ENCODE measurements at places on chromosomes 16 and 17. TPM values are rescaled to one million over a fixed set of nuclear protein-coding genes. Genes with fewer than 3 reads are reported as not detected.

GRCh38 chr17:12047681-12048376, 27.2 kb downstream of the MAP2K4 start:
- H3K36me3 ChIP-seq = no peaks in the 10 kb centered on the region
- no peaks in the 10 kb centered on the region for H3K27me3 ChIP-seq
- H3K27ac ChIP-seq = no peak overlapping the region
- H3K4me3 ChIP-seq = no peak overlapping the region

- H3K27ac ChIP-seq = no peak overlapping the region
- peaks cover 13% of the 10 kb centered on the region for H3K4me1 ChIP-seq
- no peak overlapping the region for H3K4me3 ChIP-seq
- no peak for DNase-seq
- H3K36me3 ChIP-seq = no peaks in the 10 kb centered on the region
These were observed 63.4 kb upstream of the RBL2 start for GRCh38 chr16:53370827-53371226.

DNA sequence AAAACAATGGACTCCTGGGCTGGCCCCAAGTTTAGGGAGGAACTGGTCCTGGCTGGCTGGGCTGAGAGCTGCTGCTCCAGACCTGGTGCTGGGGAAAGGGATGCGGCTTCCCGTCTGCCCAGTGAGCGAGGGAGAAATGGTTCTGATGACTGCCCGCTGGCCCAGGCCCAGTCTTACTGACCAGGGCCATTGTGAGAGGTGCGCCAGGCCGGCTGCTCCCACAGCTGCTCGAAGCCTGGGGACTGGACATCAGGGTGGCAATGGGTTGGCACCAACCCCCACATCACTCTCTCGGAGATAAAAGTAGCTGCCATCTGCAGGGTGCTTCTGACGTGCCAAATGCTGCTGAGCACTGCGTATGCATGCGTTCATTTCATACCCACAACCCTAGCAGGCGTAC, 53.2 kb downstream of the IRF8 start:
- no peak overlapping the region for H3K4me3 ChIP-seq
- H3K4me1 ChIP-seq = peaks cover 27% of the 10 kb centered on the region
- H3K27me3 ChIP-seq = peaks cover 21% of the 10 kb centered on the region
- no peak for DNase-seq
- H3K36me3 ChIP-seq = no peaks in the 10 kb centered on the region
- H3K27ac ChIP-seq = no peak overlapping the region

DNA sequence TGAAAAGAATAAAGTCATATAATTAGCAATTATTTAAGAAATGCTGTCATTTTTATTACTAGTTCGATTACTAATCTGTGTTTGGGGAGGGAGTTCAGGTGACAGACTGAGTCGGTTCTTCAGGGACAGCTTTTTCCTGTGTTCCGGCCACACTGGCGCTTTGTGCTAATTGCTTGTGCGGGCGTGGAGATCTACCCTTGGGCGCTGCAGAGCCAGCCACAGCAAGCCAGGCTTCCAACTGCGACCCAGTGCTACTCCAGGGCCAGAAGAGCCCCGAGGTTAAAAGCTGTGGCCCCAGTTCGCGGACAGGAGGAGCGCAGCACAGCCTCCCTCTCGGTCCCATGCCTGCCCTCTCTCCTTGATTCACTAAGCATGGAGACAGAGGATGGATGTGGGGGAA, 6.5 kb upstream of the OR2C1 start:
- H3K27me3 ChIP-seq = no peaks in the 10 kb centered on the region
- peaks cover 1% of the 10 kb centered on the region for H3K4me1 ChIP-seq
- no peak overlapping the region for H3K27ac ChIP-seq
- H3K36me3 ChIP-seq = no peaks in the 10 kb centered on the region
- no peak overlapping the region for H3K4me3 ChIP-seq
- no peak for DNase-seq

The KRTAP4-5 gene
- total RNA-seq = not detected

GRCh38 chr16:59169168-59169567, 435.1 kb upstream of the GOT2 start:
- H3K4me3 ChIP-seq = no peak overlapping the region
- H3K4me1 ChIP-seq = no peaks in the 10 kb centered on the region
- no peak for DNase-seq
- H3K27me3 ChIP-seq = no peaks in the 10 kb centered on the region
- no peaks in the 10 kb centered on the region for H3K36me3 ChIP-seq
- H3K27ac ChIP-seq = no peak overlapping the region

- DNase-seq = no peak
- H3K27ac ChIP-seq = no peak overlapping the region
- H3K36me3 ChIP-seq = peaks cover 30% of the 10 kb centered on the region
- no peaks in the 10 kb centered on the region for H3K4me1 ChIP-seq
- no peak overlapping the region for H3K4me3 ChIP-seq
These were observed 41.0 kb downstream of the CHCT1 start for GRCh38 chr17:60463157-60463835.

DNA sequence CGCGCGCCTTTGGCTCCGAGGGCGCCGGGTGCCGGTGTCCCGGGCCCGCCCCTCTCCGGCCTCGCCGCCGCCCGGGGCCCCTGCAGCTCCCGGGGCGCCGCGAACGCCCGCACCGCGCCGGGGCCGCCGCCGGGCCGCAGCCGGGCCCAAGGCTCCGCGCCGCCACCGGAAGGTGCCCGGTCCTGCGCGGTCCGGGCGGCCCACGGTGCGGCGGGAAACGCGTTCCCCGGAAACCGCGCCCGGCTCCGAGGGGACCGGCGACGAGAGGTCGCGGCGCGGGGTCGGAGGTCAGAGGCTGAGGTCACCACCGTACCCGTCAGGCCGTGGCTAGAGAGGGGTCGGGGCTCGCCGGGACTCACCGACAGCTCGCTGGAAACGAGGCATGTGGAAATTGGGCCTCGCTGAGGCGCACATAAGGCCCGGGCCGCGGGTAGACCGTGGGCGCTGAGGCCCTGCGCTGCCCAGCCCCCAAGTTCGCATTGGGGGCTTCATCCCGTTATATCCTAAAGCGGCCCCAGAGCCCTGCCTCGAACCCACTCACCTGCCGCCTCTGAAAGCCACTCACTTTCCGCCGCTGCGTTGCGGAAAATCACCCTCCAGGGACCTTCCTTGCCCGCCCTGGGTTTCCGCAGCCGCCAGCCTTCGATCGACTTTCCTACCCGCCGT, at the start of gene DUS1L:
Gene DUS1L (minus strand): TSS at position 167 of the 666 bp plus-strand sequence. CDS start 745 bp downstream, outside the sequence.
- peak within 1 kb of the TSS; percentile 82 for H3K27ac ChIP-seq
- peak within 1 kb of the TSS; percentile 85 for H3K4me3 ChIP-seq
- H3K27me3 ChIP-seq = no peaks in the 10 kb centered on the region
- peak; percentile 78 for DNase-seq
- peaks cover 9% of the 10 kb centered on the region for H3K4me1 ChIP-seq
- H3K36me3 ChIP-seq = peaks cover 2% of the 10 kb centered on the region

DNA sequence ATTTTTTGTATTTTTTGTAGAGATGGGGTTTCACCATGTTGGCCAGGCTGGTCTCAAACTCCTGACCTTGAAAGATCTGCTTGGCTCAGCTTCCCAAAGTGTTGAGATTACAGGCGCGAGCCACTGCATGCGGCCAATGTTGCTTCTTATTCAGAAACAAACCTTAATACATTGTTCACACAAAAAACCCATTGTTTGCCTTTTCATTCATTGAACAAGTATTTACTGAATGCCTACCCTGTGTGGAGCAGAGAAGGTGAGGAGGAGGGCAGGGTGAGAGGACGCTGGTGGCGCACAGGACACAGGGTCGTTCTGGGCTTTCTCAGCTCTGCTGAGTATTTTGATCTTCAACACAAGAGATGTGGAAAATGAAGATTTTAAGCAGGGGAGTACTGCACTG, 8.0 kb upstream of the KRT23 start:
- no peaks in the 10 kb centered on the region for H3K36me3 ChIP-seq
- DNase-seq = no peak
- H3K27ac ChIP-seq = no peak overlapping the region
- peaks cover 51% of the 10 kb centered on the region for H3K27me3 ChIP-seq

DNA sequence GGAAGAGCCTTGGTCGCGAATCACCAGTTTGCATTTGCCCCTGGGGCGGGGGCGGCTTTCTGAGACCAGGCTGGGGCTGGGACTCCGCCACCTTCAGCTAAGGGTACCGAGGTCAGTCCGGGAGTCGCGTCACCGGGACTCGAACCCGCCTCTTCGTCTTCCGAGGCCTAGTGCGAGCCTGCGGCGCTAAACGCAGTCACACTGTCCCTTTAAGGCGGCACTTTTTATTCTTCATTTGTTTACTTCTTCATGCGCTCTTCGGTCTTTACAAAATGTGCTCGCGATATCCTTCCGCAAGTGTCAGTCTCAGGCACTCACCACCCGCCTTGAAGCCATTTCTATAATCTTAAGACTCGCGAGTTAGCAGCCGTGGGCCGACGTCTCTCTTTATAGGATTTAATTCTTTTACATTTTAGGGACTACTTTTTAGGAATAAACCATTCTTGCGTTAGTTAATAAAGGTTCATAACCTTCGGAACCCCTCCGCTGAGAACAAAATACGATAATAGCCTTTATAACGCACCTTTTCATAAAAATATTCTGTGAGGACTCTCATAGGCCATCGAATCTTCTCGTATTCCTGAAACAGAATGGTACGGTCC, 593 bp upstream of the HEXIM1 start:
- H3K4me3 ChIP-seq = peak overlapping the region; percentile 99
- H3K27ac ChIP-seq = peak overlapping the region; percentile 100
- peaks cover 47% of the 10 kb centered on the region for H3K4me1 ChIP-seq
- DNase-seq = peak; percentile 87
- peaks cover 29% of the 10 kb centered on the region for H3K36me3 ChIP-seq

GRCh38 chr17:66260275-66260674, 31.1 kb upstream of the APOH start:
- H3K27me3 ChIP-seq = no peaks in the 10 kb centered on the region
- H3K27ac ChIP-seq = no peak overlapping the region
- no peak overlapping the region for H3K4me3 ChIP-seq
- peaks cover 16% of the 10 kb centered on the region for H3K4me1 ChIP-seq
- H3K36me3 ChIP-seq = no peaks in the 10 kb centered on the region
- no peak for DNase-seq

The OTOP3 gene
- not detected for total RNA-seq

The PIP4K2B gene
- total RNA-seq = 37.8 TPM

GRCh38 chr17:66317629-66318028, 15.2 kb downstream of the PRKCA start:
- no peak overlapping the region for H3K4me3 ChIP-seq
- peak overlapping the region; percentile 65 for H3K27ac ChIP-seq
- H3K27me3 ChIP-seq = no peaks in the 10 kb centered on the region
- peaks cover 58% of the 10 kb centered on the region for H3K4me1 ChIP-seq
- H3K36me3 ChIP-seq = peaks cover 30% of the 10 kb centered on the region
- no peak for DNase-seq

DNA sequence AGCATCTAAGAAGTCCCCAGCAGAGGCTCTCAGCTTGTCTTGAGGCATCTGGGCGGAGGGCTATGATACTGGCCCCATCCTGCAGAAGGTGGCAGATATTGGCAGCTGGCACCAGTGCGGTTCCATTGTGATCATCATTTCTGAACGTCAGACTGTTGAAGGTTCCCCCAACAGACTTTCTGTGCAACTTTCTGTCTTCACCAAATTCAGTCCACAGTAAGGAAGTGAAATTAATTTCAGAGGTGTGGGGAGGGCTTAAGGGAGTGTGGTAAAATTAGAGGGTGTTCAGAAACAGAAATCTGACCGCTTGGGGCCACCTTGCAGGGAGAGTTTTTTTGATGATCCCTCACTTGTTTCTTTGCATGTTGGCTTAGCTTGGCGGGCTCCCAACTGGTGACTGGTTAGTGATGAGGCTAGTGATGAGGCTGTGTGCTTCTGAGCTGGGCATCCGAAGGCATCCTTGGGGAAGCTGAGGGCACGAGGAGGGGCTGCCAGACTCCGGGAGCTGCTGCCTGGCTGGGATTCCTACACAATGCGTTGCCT, at the start of gene CIITA:
Gene CIITA (plus strand): TSS at position 404 of the 543 bp plus-strand sequence. CDS start 129 bp downstream, at position 533.
- peaks cover 69% of the 10 kb centered on the region for H3K4me1 ChIP-seq
- DNase-seq = peak; percentile 80
- peak within 1 kb of the TSS; percentile 75 for H3K4me3 ChIP-seq
- peaks cover 68% of the 10 kb centered on the region for H3K27me3 ChIP-seq
- peak within 1 kb of the TSS; percentile 24 for H3K27ac ChIP-seq

- H3K27me3 ChIP-seq = no peaks in the 10 kb centered on the region
- H3K4me3 ChIP-seq = no peak overlapping the region
- H3K27ac ChIP-seq = no peak overlapping the region
- no peaks in the 10 kb centered on the region for H3K36me3 ChIP-seq
These were observed 5.8 kb upstream of the MRPL58 start for GRCh38 chr17:75006653-75007052.

- H3K27me3 ChIP-seq = no peaks in the 10 kb centered on the region
- H3K27ac ChIP-seq = no peak overlapping the region
- DNase-seq = no peak
- H3K4me3 ChIP-seq = no peak overlapping the region
- peaks cover 38% of the 10 kb centered on the region for H3K4me1 ChIP-seq
These were observed 5.1 kb downstream of the UBN1 start for GRCh38 chr16:4852221-4852872.

DNA sequence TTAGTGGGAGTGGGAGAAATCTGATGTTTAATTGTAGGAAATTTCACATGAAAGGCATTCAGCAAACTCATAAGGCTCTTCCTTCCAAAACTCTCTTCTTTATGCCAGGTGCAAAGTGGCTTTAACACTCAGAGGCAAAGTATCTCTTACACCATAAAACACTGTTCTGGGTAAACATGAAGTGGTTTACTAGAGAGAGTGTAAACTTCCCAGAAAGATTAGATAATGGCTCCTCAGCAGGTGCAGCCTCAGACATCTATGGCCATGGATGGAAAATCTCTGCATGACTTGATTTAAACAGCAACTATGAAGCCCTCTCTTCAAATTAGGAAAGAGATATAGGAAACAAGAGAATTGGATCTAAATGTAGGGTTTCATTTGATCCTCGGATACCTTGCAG, 583.1 kb upstream of the SALL1 start:
- no peak overlapping the region for H3K4me3 ChIP-seq
- H3K36me3 ChIP-seq = no peaks in the 10 kb centered on the region
- DNase-seq = no peak
- H3K27ac ChIP-seq = no peak overlapping the region

DNA sequence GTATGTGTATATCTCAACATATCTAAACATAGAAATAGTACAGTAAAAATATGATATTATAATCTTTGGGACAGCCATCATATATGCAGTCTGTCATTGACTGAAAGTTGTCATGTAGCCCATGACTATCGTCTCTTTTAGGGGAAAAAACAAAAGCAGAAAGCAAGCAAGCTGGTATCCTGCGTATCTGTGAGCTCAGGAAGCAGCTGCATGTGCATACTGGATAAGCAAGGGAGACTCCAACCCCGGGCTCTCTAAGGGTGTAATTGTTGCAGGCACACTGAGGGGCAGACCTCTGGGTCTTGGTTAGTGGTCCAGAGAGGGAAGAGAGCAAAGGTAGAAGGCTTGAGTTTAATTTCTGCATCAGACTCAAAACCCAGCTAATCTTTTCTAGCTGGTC, 581.1 kb downstream of the MAF start:
- no peaks in the 10 kb centered on the region for H3K36me3 ChIP-seq
- H3K4me1 ChIP-seq = peaks cover 3% of the 10 kb centered on the region
- no peaks in the 10 kb centered on the region for H3K27me3 ChIP-seq

The FOXF1 gene
- total RNA-seq = not detected

DNA sequence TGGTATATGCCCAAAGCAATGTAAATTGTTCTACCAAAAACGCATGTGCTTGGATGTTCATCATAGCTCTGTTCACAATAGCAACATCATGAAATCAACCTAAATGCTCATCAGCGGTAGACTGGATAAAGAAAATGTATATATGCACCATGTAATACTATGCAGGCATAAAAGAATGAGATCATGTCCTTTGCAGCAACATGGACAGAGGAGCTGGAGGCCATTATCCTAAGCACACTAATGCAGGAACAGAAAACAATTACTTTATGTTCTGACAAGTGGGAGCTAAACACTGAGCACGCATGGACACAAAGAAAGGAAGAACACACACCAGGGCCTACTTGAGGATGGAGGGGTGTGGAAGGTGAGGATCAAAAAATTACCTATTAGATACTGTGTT, 33.7 kb downstream of the TANC2 start:
- DNase-seq = no peak
- peaks cover 8% of the 10 kb centered on the region for H3K4me1 ChIP-seq
- H3K4me3 ChIP-seq = no peak overlapping the region

The CCL16 gene
- total RNA-seq = not detected
